ENCODE measurements at places on chromosomes 13 and 19.

DNA sequence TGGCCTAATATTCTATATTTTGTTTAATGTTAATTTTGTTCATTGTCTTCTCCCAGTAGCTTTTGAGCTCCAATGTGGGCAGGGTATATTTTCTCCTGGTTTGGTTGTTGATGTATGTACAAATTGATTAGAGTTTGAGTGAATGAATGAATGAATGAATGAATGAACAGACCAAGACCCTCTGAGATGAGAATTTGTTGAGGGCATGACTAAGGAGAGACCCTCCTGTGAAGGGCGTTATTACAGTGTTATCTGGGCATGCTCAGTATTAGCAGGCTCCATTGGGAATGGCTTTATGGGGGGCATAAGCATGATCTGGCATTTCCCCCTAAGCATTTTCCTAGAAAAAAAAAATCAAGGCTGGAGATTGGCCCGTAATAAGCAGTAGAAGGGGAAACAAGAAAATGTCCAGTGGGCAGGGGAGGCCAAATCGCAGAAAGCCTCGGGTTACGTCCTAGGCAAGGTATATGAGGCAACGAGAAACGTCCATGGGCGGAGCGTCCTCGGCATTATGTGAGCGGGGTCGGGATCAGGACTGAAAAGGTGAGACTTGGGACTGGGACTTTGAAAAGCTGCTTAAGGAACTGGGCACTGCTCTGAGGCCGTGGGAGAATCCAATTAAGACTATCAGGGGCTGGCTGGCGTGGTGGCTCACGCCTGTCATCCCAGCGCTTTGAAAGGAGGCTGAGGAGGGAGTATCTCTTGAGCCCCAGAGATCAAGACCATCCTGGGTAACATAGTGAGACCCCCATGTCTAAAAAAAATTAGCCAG lies 904 bp upstream of the ARHGAP33 start:
- no peak for DNase-seq

- no peak for DNase-seq
Observed at GRCh38 chr13:82292334-82292733, 1589.9 kb downstream of the SLITRK1 start.

- DNase-seq = no peak
Observed at GRCh38 chr13:50595196-50595595, 248.3 kb downstream of the DLEU7 start.

DNA sequence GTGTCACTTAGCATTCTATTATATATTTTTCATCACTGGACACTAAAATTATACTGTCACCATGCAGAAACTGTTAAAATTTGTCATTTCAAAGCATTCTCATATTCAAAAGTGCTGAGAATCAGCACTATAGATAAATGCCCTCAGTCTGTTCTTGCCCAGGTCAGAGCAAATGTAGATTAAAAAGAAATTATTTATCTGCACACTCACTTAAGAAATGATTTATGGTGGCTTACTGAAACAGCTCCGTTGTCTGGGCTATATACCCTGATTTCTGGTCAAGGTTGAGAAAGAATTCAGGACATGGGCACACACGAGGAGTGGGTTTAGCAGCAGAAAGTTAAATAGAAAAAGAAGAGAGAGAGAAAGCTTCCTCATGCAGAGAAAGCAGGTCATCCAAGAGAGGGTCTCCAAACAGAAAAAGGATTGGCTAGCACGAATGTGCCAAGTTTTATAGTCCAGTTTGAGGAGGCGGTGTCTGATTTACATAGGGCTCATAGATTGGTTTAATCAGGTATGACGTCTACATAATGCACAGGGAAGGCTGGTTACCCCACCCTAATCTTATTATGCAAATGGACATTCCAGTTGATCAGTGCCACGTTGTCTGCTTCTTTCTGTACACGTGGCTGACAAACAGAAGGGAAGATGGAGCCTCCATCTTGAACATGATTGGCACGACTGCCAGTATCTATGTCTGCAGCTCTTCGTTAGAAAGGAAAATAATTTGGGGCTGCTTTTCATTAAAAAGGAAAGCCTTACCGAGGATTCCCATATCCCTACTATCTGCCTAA lies 47.3 kb upstream of the N4BP2L1 start:
- DNase-seq = no peak

GRCh38 chr13:73983109-73983508 lies 151.1 kb downstream of the KLF12 start:
- no peak for DNase-seq

DNA sequence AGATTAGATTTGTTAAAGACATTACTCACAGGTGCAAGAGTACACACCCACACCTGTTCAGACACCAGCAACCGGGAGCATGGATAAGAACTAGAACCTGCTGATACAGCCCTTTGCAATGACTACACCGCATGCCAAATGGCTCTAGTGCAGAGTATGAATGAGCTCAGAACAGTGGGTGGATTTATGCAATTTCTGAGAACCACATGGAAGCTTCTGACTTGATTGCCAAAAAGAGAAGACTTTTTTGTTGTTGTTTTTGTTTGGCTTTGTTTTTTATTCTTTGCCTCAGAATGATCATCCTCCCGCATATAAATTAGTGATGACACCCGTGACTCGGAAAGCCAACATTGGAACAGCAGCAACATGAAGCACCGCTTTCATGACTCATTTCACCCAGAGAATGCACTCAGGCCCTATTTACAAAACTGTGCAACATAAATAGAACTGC lies 77.4 kb upstream of the LRCH1 start:
- DNase-seq = peak; percentile 26

- DNase-seq = no peak
Observed at GRCh38 chr13:105008604-105009003, 1526.9 kb downstream of the EFNB2 start.

DNA sequence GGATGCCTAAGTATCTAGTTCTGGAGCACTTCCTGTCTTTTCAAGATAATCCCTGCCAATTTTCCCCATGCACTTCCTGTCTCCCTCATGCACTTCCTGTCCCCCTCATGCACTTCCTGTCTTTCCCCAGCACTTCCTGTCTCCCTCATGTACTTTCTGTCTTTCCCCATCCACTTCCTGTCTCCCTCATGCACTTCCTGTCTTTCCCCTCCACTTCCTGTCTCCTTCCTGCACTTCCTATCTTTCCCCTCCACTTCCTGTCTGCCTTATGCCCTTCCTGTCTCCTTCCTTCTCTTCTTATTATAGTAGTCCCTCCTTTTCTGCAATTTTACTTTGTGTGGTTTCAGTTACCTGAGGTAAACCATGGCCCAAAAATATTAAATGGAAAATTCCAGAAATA lies 3.0 kb upstream of the TNNT1 start:
- no peak for DNase-seq

DNA sequence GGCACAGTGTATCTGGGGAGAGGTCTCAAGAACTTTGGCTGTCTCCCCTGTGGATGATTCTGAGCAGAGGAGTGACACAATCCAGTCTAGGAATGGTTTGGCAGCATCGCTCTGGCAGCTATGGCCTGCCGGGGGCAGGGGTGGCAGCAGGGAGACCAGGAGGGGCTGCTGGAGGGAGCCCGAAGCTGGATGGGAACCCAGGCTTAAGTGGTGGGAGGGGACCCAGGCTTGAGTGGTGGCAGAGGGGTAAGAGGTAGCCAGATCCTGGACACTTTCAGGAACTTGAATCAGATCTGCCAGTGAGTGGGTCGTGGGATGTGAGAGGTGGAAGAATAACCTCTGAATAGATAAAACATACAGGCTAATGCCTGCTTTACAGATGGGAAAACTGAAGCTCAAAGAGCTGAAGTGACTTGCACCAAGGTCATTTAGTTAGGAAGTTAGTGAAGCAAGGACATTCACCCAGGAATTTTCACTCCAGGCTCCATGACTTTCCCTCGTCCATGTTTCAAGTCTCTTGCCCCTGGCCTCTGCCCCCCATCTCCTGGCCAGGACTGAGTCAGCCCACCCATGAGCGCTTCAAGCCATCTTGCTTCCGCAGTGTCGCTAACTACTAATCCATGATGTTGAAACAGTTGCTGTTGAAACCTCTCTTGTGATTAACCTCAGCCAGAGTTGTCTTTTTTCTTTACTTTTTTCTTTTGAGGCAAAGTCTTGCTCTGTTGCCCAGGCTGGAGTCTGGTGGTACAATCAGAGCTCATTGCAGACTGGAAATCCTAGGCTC lies 29.9 kb upstream of the C1QTNF9 start:
- no peak for DNase-seq

DNA sequence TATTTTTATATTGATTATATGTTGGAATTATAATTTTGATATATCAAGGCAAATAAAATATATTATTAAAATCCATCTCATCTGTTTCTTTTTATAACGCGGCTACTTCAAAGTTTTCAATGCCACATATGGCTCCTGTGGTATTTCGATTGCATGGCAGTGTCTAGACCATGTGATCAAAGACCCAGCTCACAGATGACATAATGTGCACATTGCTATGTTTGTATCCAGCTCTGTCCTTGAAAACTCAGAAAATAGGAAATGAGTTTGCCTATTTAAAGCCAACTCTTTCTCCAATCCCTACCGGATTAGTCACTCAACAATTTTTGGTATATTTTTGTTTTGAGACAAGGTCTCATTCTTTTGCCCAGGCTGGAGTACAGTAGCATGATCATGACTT lies 26.2 kb downstream of the TMTC4 start:
- DNase-seq = no peak

- DNase-seq = peak; percentile 22
Observed at GRCh38 chr13:39451860-39452301, 151.1 kb downstream of the LHFPL6 start.

- DNase-seq = no peak
Observed at GRCh38 chr19:15098460-15098859, 8.7 kb upstream of the SYDE1 start.

GRCh38 chr13:50448535-50448998 lies 394.9 kb downstream of the DLEU7 start:
- DNase-seq = no peak

GRCh38 chr13:43360171-43360570 lies 336.8 kb downstream of the DNAJC15 start:
- DNase-seq = no peak

DNA sequence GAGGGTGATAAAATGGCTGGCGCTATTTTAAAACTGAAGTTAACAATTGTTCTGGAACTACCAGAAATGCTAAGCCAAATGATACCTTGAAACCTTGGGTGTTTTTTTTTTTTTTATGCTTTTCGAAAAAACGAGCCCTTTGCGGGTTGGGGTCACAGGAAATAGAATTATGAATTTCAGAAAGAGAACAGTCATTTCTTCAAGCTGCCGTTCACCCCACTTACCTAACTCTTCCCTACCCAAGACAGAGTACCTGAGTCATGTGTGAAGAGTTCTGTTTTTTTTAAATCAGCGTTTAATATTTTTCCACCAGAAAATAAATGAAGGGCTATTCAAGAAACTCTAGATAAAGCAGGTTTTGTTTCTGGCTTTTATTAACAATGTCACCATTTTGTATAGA lies 35.3 kb downstream of the KLF2 start:
- DNase-seq = no peak

DNA sequence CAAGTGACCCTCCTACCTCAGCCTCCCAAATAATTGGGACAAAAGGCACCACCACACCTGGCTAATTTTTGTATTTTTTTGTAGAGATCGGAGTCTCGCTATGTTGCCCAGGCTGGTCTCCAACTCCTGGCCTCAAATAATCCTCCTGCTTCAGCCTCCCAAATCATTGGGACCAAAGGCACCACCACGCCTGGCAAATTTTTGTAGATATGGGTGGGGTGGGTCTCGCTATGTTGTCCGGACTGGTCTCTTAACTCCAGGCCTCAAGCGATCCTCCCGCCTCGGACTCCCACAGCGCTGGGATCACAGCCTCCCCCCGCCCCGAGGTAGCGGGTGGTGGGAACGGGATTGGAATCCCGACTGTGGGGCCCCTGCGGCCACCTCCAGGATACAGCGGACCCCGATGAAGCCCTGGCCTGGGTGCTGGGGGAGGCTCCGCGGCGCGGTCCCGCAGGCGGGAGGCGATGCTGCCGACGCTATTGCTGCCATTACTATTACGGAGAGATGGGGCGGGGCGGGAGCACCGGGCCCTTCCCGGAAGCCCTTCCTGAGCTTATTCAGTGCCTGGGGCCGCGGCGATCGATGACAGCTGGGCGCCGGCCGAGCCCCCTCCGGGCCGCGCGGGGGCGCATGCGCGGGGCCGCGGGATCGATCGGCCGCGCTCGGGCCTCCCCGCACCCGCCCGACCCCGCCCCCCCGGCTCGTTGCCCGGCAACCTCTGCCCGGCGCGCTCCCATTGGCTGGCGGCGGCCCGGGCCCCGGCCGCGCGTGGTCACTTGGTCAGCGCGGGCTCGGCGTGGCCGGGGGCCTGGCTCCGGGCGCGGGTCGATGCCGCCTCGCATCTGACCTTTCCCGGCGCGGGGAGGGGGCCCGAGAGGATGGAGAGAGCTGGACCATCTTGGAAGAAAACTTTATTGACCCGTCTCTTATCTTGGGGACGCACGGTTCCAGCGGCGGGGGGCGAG lies 27.9 kb upstream of the ONECUT3 start:
- peak; percentile 13 for DNase-seq

GRCh38 chr19:3863648-3864047 lies 5.2 kb downstream of the ZFR2 start:
- no peak for DNase-seq

DNA sequence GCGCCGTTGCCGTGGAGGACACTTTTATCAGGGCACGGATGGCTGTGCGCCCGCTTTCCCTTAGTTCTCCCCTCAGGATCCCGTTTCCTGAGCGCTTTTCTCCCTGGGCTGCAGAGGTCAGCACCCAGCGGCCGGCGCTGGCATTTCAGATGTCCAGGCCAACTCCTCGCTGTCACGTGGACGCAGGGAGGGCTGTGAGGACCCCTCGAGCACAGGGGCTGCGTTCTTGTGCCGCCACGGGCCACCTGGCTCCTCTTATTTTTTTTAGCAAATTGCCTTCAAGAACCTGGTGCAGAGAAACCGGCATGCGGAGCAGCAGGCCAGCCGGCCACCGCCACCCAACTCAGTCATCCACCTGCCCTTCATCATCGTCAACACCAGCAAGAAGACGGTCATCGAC lies 22.3 kb downstream of the ATP4B start:
- DNase-seq = no peak

GRCh38 chr13:43200736-43201135 lies 177.3 kb downstream of the DNAJC15 start:
- no peak for DNase-seq

- peak; percentile 75 for DNase-seq
Observed at GRCh38 chr13:114077933-114078325, 54.5 kb downstream of the RASA3 start.

GRCh38 chr19:46349311-46349993 lies 2.6 kb downstream of the PPP5C start:
- no peak for DNase-seq

DNA sequence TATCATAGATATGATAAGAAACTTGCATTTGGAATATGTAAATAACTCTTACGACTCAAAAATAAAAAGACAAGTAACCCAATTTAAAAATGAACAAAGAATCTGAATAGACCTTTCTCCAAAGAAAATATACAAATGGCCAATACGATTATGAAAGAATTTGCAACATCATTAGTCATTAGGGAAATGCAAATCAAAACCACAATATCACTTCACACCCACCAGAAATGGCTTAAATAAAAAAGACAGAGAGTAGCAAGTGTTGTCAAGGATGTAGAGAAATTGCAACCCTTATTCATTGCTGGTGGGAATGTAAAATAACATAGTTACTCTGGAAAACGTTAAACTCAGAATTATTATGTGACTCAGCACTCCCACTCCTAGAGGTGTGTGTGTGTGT lies 226.6 kb upstream of the MAB21L1 start:
- DNase-seq = no peak

- DNase-seq = no peak
Observed at GRCh38 chr13:51715613-51716012, 88.3 kb downstream of the DHRS12 start.

Data from fibroblast of the conjunctiva (primary cell).